ENCODE measurements at places on chromosomes 2 and 18. TPM values are rescaled to one million over a fixed set of nuclear protein-coding genes. Genes with fewer than 3 reads are reported as not detected.

Gene REG1B
- not detected for total RNA-seq

Gene FAP
- total RNA-seq, result 37.6 TPM

Gene FZD7
- 14.0 TPM for total RNA-seq

DNA sequence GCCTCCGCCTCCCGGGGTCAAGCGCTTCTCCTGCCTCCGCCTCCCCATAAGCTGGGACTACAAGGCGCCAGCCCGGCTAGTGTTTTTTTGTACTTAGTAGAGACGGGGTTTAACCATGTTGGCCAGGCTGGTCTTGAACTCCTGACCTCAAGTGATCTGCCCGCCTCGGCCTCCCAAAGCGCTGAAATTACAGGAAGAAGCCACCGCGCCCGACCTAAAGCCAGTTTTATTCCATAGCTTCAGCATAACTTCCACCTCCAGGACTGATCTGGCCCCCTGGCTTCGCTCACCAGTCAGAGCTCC is 783 bp upstream of the TXNL4A start:
- DNase-seq, result no peak

Data from thoracic aorta (tissue), 2 donors.